ENCODE measurements at places on chromosomes 13 and 19. TPM values are rescaled to one million over a fixed set of nuclear protein-coding genes. Genes with fewer than 3 reads are reported as not detected.

Gene TMEM59L
- total RNA-seq, result 0.40 TPM

DNA sequence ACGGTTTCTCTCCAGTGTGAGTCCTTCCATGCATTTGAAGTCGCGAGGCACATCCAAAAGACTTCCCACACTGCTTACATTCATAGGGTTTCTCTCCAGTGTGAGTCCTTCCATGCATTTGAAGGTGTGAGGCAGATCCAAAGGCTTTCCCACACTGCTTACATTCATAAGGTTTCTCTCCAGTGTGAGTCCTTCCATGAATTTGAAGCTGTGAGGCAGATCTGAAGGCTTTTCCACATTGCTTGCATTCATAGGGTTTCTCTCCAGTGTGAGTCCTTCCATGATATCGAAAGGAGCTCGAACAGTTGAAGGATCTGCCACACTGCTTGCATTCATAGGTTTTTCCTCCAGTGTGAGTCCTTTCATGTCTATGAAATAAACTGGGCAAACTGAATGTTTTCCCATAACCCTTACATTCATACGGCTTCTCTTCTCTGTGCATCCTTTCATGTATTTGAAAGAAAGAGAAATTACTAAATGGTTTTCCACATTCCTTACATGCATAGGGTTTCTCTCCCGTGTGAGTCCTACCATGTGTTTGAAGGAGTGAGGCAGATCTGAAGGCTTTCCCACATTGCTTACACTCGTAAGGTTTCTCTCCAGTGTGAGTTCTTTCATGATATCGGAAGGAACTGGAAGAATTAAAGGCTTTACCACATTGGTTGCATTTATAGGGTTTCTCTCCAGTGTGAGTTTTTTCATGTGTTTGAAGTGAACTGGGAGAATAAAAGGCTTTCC is 20.3 kb downstream of the ZNF433 start:
- no peak overlapping the region for H3K4me3 ChIP-seq
- no peak for DNase-seq
- H3K4me1 ChIP-seq, result no peaks in the 10 kb centered on the region
- H3K27me3 ChIP-seq, result no peaks in the 10 kb centered on the region

GRCh38 chr19:4154571-4155312 is 1.3 kb downstream of the CREB3L3 start:
- H3K36me3 ChIP-seq, result no peaks in the 10 kb centered on the region
- no peaks in the 10 kb centered on the region for H3K27me3 ChIP-seq
- peaks cover 5% of the 10 kb centered on the region for H3K4me1 ChIP-seq
- no peak overlapping the region for H3K4me3 ChIP-seq
- H3K27ac ChIP-seq, result no peak overlapping the region
- no peak for DNase-seq

- no peaks in the 10 kb centered on the region for H3K36me3 ChIP-seq
- H3K4me3 ChIP-seq, result peak overlapping the region; percentile 1
- peaks cover 18% of the 10 kb centered on the region for H3K4me1 ChIP-seq
- H3K27me3 ChIP-seq, result peaks cover 13% of the 10 kb centered on the region
- no peak overlapping the region for H3K27ac ChIP-seq
Measured at GRCh38 chr19:35436477-35437405, 11.3 kb upstream of the FFAR2 start.

Gene TRPC4
- not detected for total RNA-seq

DNA sequence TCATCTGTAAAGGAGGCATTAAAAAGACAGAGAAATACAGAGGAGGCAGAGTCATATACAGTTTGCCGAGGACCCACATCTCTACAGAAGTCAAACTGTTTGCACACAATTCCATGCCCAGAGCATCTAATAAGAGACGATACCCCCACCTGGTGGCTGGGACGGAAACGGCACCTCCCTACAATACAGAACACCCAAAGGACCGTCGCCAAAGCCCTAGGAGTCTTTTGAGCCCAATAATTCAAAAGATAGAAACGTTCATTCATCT is 703 bp upstream of the PLEKHG2 start:
- H3K36me3 ChIP-seq, result peaks cover 39% of the 10 kb centered on the region
- peak overlapping the region; percentile 88 for H3K27ac ChIP-seq
- peak; percentile 95 for DNase-seq
- peak overlapping the region; percentile 84 for H3K4me3 ChIP-seq

Gene FAM124A
- 0.15 TPM for total RNA-seq

- no peaks in the 10 kb centered on the region for H3K4me1 ChIP-seq
- peaks cover 7% of the 10 kb centered on the region for H3K27me3 ChIP-seq
- no peak overlapping the region for H3K27ac ChIP-seq
- no peak for DNase-seq
Measured at GRCh38 chr13:98187965-98188261, 10.8 kb upstream of the RNF113B start.

Data from activated CD4-positive, alpha-beta memory T cell treated with anti-CD3 and anti-CD28 coated beads for 36 hours (primary cell).